ENCODE measurements at places on chromosomes 2 and 18.

GRCh38 chr2:16125614-16126516 is 185.5 kb downstream of the MYCN start:
- DNase-seq: no peak

- no peak for DNase-seq
Measured at GRCh38 chr2:186517090-186517489, 31.0 kb downstream of the ZC3H15 start.

- no peak for DNase-seq
Measured at GRCh38 chr2:199907008-199907714, 3.9 kb upstream of the C2orf69 start.

- no peak for DNase-seq
Measured at GRCh38 chr2:216851486-216852090, 8.3 kb downstream of the TNP1 start.

- no peak for DNase-seq
Measured at GRCh38 chr18:811182-811891, 705 bp downstream of the YES1 start.

DNA sequence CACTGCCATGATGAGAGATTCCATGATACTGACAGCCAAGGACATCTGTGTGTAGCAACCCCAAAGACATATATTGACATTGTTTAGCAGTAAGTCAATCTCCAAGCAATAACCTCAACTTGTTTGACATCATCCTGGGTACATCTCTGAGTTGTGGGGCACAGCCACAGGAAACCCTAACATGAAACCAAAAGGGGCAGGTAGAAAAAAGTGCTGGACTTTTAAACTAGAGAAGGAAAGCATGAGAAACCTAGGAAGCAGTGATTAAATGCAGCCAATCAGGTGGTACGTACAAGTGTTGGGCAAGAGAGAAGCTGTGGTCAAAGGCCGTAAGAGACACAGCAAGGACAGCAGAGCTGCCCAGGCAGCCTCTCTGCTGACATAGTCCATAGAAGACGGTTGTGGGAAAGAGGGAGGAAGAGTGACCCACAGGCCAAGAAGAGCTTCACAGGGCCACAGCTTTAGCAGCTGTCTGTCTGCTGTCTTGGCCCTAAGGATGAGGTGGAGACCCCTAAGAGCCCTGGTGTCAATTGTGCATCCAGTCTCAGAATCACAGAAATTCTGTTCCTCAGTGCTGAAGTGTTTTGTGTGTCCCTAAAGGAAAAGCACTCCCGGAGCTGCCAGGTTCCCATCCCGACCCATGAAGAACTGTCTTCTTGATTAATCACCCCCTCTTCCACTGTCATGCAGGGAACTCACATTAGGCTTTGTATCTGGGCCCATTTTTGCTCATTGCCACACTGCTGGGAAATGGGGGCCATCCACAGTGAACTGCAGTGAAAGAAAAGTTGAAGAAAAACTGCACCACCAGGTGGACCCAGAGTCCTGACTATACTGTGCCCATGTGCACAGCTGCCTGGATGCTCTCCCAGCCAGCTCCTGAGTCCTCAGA is 25.4 kb upstream of the CHN1 start:
- no peak for DNase-seq

DNA sequence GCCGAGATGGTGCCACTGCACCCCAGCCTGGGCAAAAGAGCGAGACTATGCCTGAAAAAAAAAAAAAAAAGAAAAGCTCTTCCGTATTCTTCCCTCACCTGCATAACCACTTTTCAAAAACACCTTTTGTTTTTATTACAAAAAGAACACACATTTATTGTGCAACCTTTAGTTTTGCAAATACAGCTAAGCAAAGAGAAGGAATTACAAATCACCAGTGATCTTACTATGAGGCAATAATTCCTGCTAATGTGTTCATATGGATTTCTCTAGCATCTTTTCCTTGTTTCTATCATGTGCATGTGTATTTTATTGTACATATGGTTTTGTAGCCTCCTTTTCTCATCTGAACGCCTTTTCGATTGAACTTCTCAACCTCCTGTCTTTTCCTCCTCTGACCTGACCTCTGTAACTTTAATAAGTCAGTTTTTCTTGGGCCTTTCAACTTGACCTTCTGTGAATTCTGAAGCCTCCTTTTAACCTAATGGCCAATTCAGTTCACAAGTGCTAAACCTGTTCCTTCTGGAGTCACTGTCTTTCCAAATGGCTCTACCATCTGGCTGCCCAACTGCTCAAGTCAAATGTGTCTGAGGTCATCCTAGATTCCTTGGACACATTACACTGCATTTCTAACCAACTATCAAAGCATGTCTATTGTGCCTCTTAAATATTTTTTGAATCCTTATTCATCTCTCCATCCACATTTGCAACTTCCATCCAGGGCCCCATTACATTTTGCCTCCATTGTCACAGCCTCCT is 59.1 kb upstream of the DAPL1 start:
- no peak for DNase-seq

GRCh38 chr2:70371753-70372152 is 69.9 kb upstream of the FAM136A start:
- DNase-seq: no peak

GRCh38 chr2:231926180-231926741 is at the start of gene NPPC:
NPPC (minus strand) TSS chr2:231926396; CDS start chr2:231926249, 147 bp downstream.
- peak; percentile 3 for DNase-seq

DNA sequence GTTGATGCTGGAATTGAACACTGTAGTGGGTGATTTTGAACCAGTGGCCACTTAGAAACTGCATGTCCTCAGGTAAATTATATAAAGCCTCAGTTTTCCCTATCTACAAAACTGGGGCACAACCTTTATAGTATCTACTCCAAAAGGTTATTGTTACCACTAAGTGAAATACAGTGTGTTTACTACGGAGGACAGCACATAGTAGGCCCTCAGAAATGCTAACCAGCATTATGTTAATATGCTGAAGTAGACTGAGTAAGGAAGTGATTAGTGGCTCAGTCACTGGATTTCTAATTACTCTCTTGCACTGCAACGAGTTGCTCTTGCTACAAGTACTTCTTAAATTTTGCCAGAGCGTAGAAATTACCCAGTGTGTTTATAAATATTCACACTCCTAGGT is 139.5 kb downstream of the HAUS1 start:
- DNase-seq: no peak

- DNase-seq: no peak
Measured at GRCh38 chr18:63207835-63208234, 111.7 kb downstream of the BCL2 start.

DNA sequence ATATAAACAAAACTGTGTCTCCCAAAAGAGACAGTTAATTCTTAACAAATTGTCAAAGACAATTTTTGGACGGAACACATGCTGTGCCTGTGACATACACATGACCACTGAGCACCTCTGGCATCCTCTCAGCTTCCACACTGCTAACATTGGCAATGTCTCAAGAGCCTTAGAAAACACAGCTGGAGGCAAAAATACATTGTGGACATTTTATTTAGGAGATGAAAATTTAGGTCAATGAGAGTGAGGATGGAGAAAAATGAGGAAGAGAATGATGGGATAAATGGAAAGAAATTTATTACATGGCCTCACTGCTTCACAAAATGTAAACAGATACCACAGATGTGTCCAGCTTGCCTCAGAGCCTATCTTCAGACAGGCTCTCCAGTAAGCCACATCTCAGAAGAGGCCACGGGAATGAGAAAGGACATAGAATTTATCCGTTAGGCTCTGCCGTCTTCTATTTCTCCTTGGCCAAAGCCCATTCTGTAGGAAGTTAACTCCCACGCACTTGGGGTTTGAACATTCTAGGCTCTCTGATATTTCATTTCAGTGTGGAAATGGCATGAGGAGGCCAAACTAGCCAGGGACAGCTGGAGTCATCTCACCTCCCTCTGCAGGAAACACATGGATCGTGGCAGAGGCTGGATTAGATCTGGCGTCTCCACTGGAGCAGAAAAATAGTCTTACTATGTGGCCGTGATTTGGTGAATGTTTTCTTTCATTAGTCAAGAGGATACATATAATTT is 519.4 kb upstream of the DSEL start:
- no peak for DNase-seq

DNA sequence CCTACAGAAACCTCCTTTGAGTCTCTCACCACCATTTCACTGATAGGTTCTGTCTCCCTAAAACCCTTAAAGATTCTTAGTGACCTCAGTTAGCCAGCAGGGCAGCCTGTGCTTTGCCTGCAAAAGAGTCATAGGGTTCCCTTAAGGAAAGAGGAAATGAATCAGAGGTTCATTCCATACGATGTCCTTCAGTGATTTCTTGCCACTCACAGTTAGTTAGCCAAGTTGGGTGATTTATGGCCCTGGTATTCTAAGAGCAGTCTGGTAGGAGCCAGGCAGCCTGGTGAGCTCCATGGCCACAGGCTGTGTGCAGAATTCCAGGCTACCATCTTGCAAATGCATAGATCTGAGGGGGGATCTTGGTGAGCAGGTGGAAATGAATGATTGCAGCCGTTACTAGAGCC is 18.7 kb upstream of the CCBE1 start:
- DNase-seq: no peak

DNA sequence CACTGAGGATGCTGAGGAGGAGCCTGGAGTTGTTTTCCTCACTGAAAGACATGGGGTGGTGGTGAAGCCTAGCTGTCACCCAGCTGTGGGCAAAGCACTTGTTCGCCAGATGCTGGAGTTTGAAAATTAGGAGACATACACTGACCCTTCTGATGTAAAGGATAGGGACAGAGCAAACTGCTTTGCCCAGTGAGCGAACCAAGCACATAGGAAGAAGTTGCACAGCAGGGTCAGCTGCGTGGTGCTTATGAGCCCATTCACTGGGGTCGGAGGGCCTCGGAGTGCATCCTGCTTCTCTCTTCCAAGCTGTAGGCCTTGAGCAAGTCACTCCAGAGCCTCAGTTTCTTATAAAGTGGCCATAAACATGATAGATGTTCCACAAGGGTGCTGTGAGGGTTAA is 50.9 kb downstream of the HK2 start:
- DNase-seq: no peak

- no peak for DNase-seq
Measured at GRCh38 chr2:237935740-237936452, 30.9 kb upstream of the UBE2F start.

- no peak for DNase-seq
Measured at GRCh38 chr18:45253056-45253565, 362.2 kb upstream of the SLC14A2 start.

DNA sequence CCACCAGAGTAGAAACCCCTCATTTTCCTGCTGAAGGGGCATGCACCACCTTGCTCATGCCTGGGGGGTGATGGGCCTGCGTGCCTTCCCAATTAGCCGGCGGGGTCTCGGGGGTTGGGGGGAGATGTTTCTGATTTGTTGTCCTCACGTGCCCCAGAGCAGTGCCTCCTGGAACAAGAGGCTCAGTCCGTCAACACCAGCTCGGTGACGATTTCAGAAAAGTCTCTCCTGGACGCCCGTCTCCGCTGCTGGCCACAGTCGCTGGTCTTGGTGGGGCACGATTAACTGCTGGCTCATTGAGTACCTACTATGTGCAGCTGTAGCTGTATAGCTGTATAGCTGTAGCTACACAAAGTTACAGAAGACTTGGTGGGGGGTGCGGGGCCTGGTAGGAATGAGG is 4.4 kb downstream of the ACKR3 start:
- DNase-seq: no peak

GRCh38 chr2:113111823-113112287 is 15.5 kb upstream of the IL1RN start:
- DNase-seq: no peak

GRCh38 chr2:190528521-190529001 is 6.0 kb downstream of the NEMP2 start:
- no peak for DNase-seq

- DNase-seq: no peak
Measured at GRCh38 chr18:75785834-75786233, 358.3 kb upstream of the SMIM21 start.

DNA sequence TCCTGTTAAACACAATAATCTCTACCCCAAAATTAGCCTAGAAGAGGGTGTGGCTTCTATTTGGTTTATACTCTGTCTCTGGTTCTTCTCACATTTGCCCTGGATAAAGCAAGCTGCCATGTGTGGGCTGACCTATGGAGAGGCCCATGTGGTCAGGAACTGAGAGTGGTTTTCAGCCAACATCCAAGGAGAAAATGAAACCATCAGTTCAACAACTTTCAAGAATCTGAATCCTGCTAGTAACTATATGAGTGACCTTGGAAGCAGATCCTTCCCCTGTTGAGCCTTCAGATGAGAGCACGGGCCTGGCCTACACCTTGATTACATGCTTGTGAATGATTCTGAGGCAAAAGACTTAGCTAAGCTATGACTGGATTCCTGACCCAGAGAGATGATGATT is 11.5 kb upstream of the TRIB2 start:
- no peak for DNase-seq

DNA sequence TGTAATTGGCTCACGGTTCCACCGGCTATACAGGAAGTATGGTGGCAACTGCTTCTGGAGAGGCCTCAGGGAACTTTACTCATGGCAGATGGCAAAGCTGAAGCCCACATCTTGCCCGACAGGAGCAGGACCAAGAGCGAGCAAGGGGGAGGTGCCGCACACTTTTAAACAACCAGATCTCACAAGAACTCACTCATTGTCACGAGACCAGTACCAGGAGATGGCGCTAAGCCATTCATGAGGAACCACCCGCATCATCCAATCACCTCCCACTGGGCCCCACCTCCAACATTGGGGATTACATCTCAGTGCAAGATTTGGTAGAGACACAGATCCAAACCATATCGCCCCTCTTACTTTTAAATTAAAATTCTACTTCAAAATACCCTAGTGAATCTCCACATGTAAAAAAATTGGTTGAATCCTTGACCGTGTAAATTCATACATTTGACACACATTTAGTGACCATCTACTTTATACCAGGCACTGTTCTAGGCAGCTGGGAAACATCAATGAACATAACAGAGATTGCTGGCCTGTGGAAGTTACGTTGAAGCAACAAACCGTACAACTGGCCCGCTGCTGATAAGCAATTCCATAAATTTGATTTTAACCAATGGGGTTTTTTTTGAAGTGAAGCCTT is 87.6 kb downstream of the ALPK2 start:
- peak; percentile 38 for DNase-seq

DNA sequence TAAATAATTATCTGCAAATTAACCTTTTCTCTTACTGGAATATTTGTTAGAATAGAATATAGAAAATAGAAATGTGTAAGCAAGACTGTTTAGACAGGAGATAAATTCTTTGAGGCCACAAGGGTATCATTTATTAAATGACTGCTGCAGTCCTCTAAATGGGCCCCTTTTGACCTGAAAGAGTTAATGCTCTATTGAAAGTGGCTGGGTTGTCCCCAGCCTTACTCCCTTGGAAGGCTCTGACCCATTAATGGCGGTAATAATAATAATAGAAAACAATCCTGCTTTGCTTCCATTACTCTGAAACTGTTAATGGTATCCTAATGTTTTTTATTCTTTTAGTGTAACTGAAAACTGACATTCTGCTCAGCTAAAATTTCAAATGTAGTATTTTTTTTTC is 398.0 kb upstream of the NRP2 start:
- no peak for DNase-seq

Measured in CD4-positive, alpha-beta T cell treated with Interleukin-15 for 4 hours (primary cell).